Subcutaneous preadipocyte (primary cell): ENCODE measurements at places on chromosomes 13 and 19. TPM values are rescaled to one million over a fixed set of nuclear protein-coding genes. Genes with fewer than 3 reads are reported as not detected.

HCST gene
- total RNA-seq: 0.37 and 0.59 TPM in 2 replicates

CLEC17A gene
- under 0.01 TPM in 1 of 2 replicates, not detected in the other for total RNA-seq

ZNF91 gene
- total RNA-seq: 19.0 and 20.2 TPM in 2 replicates

MEDAG gene
- total RNA-seq: 22.1 and 55.1 TPM in 2 replicates
